Naive thymus-derived CD8-positive, alpha-beta T cell (primary cell): ENCODE measurements at places on chromosomes 2 and 18.

- DNase-seq: no peak
Observed at GRCh38 chr2:17814601-17815000, 1.7 kb upstream of the MSGN1 start.

DNA sequence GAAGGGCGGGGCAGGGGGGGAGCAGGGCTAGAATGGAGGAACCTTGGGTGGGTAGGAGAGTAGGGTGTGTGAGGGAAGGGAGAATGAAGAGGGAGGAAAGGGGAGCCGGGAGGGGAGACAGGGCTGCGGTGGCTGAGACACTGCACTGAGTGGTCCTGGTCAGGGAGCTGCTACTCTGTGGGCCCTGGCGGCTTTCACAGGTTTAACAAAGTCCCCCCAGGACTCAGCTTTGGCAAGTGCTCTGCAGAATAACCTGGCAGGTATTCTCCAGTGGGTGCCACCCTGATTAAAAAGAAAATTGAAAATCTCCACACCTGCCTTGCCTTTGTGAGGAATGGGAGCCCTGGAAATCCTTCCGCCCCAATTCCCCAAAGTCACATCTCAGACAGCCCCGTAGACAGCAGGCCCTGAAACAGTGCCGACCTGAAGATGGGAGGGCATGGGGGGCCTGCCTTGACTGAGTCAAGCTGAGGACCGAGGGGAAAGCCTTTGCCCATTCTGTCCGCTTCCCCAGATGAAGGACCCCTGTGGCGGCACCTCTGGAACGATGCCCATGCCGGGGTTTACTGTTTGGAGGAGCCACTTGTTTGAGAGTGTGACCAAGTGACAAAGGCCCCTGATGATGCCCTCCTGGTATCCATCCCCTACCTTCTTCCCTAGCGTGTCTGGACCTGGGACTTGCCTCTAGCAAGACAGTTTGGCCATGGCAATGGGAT lies 43.6 kb upstream of the OTOS start:
- DNase-seq: no peak

- DNase-seq: no peak
Observed at GRCh38 chr2:172096626-172097547, 5.8 kb downstream of the DLX2 start.

GRCh38 chr2:73642338-73643018 lies at the start of gene NAT8:
NAT8 (minus strand) TSS chr2:73642422; CDS start chr2:73641628, 794 bp downstream.
- DNase-seq: no peak

- no peak for DNase-seq
Observed at GRCh38 chr18:59357928-59358327, 1.1 kb downstream of the LMAN1 start.

GRCh38 chr2:67955748-67956603 lies 106.8 kb downstream of the C1D start:
- DNase-seq: no peak

DNA sequence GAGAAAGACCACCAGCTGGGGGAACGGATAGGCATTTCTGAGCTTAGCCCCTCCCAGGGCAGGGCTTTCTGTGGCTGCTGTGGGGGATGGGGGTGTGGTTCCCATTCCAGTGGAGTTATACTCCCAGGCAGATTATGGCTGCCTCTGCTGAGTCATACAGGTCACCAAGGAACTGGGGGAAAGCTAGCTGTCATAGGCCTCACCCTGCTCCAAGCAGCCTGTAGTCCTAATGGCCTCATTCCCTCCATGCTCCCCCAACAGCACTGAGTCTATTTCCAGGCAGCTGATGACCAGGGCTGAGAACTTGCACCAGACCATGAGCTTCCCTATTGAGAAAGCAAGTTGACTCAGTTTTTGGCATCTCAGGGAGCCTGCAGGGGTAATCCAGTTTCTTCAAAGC lies 87.1 kb downstream of the GPR39 start:
- no peak for DNase-seq

GRCh38 chr2:58514252-58514651 lies 273.1 kb upstream of the FANCL start:
- DNase-seq: no peak
